ENCODE measurements at places on chromosomes 7 and 10.

DNA sequence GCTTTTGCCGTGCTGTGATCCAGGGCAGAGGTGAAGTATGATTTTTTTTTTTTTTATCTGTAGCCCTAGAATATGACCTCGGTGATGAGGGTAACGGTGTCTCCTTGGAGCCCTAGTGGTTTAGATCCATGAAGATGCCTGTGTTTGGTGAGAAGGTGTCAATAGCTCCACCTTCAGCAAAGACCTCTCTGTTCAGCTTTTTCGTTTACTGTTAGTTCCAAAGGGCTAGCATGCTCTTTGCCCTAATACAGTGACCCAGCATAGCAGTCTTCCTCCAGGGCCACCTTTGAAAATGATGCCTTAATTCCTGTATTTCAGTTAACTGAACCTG is 746 bp upstream of the MRPS16 start:
- DNase-seq = no peak

GRCh38 chr10:51860257-51860656 is 160.9 kb upstream of the CSTF2T start:
- DNase-seq = peak; percentile 11

- no peak for DNase-seq
Observed at GRCh38 chr7:138374119-138374693, 85.9 kb upstream of the TRIM24 start.

DNA sequence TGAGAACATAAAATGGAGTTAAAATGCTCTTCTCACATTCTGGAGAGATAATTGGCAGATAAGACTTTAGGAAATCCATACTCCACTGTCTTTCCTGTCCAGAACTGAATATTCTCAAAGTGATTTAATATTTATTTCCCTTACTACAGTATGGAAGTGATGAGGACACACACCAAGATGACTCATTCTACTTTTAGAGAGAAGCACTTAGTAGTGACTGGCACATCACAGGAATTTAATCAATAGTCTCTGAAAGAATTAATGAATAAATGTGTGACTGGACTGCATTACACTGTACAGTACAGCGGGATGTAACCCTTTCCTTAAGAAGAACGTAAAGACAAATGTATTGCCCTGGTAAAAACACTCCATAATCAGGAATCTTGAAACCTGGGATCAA is 116.7 kb downstream of the SEMA3E start:
- DNase-seq = no peak

DNA sequence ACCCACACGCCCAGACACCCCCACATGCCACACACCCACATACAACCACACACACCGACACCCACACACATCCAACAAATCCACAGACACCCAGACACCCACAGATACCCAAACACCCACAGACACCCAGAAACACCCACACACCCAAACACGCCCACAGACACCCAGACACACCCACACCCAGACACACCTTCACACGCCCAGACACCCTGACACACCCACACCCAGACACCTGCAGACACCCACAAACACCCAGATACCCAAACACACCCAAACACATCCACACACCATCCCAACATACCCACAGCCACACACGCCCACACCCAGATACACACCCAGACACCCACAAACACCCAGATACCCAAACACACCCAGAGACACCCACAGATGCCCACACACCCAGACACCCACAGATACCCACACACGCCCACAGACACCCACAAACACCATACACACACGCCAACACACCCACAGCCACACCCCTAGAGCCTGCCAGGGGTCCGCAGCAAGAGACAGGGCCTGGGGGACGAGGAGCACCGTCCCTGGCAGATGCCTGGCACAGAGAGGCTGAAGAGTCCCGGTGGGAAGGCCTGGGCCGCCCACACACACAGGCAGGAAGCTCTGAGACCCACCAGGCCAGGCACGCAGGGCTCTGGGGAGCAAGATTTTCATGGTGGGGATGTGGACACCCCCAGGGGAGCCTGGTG is 28.5 kb downstream of the CYP2W1 start:
- no peak for DNase-seq

DNA sequence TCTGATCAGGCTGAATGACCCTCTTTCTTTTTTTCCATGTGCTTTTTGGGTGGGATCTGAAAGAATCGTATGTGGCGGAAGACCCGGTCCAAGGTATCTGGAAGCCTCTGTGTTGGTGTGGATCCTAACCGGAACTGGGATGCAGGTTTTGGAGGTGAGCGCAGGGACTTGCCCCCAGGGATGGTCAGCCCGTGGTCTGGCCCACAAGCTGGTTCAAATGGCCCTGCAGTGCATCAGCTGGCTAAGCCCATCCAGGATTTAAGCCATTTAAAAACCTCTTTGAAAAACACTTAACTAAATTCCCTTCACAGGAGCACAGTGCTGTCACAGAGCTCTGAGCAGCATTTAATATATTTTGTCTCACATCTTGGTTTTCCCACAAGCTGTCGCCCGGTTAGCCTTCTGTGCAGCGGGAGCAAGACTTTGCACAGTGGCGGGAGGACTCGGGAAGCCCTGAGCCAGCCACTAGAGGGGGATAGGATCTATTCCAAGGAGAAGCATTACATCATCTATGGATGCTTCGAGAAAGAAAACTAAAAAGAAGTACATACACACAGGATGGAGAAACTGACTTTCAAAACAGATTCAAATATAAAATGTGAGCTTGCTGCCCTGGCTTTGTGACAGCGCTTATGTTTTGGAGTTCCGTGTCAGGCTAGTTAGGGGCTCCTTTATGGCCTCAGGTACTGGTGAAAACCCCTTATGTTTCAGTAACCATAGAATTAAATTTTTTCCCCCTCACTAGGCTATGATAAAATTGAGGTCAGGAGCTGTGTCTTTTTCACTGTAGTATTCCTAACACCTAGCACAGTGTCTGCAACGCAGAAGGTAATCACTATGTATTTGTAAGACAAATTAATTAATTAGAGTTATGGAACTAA is 11.3 kb downstream of the CPA2 start:
- DNase-seq = peak; percentile 23

DNA sequence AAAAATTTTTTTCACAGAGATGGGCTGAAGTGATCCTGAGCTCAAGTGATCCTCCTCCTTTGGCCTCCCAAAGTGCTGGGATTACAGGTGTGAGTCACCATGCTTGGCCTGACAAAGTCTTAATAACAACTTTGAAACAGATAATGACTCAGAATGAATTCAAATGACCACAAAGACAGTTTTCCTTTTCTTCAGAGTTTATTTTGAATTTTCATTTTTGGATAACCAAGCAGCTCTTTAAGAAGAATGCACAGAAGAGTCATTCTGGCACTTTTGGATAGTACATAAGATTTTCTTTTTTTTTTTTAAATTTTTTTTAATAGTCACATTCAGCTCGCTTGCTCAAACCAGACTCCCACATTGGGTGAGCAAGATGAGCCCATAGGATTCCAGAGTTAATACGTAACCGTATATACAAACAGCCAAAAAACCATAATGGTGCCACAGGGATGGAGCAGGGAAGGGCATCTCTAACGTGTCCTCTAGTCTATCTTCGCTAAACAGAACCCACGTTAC is 43.0 kb upstream of the NMT2 start:
- no peak for DNase-seq

- no peak for DNase-seq
Observed at GRCh38 chr7:26365901-26366275, 74.2 kb downstream of the SNX10 start.

DNA sequence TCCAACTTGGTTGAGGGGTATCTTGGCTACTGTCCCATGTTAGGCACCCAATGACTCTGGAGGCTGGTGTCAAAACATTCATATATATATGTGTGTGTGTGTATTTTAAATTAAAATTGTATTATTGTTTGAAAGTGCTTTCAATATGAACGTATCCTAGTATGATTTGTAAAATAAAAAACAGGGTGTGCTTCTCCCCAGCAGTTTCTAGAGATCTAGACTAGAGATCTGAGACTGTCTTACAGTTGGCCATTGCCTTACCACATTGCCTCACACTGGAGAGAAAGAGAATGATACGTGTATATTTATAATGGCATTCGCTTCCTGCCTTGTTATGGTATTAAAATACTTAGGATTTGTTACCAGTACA is 1.2 kb downstream of the BAG3 start:
- DNase-seq = no peak

GRCh38 chr7:133705596-133705995 is 421.5 kb upstream of the LRGUK start:
- no peak for DNase-seq

- DNase-seq = no peak
Observed at GRCh38 chr7:77393261-77393660, 22.9 kb downstream of the GSAP start.

- no peak for DNase-seq
Observed at GRCh38 chr7:31664890-31665289, 22.1 kb upstream of the PPP1R17 start.

DNA sequence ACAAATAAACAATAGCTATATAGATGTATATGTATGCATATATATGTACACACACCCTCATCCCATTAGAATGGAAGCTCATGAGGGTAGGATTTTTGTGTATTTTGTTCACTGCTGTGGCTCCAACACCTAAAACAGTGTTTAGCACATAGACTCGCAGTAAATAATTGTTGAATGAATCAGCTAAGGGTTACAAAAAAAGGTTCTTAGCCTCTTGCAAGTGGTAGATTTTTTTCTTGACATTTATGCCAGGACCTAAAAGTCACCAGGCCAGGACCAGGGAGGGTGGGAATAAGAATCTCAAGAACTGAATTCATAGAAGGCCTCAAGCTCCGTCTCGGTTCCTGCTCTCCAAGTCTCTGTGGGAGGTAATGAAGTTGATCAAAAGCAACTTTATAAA is 82.5 kb upstream of the CAPZA2 start:
- no peak for DNase-seq

- no peak for DNase-seq
Observed at GRCh38 chr7:42961170-42961569, 29.0 kb downstream of the MRPL32 start.

DNA sequence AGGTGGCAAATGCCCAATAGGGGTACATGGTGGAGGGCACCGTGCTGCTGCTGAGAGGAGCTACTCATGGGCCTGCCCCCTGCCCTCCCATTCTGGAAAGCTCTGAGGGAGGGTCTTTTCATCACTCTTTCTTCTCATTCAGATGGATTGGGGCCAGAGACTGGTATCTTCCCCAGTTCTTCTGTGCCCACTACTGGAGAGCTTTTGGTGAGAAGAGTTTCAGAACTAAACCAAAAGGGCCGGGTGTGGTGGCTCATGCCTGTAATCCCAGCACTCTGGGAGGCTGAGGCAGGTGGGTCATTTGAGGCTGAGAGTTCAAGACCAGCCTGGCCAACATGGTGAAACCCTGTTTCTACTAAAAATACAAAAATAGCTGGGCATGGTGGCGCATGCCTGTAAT is 12.5 kb downstream of the ADRA2A start:
- no peak for DNase-seq

- no peak for DNase-seq
Observed at GRCh38 chr7:46705386-46706255, 784.5 kb upstream of the IGFBP3 start.

DNA sequence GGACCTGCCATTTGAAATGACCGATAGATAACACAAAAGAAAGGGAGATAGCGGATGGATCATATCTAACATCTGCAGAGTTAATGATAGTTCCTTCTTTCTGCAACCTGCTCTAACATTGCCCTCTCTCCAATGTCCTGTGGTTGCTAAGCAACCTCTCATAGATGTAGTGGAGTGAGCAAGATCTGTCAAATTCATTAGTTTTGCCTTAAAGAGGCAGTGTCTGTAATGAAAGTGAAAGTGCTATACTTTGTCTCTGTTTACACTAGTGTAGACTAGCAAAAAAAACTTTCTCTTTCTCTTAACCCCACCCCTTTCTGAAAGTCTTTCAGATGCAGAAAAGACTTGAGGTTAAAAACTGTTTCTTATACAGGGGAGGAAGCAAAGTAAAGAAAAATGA is 1196.9 kb downstream of the SORCS3 start:
- no peak for DNase-seq

DNA sequence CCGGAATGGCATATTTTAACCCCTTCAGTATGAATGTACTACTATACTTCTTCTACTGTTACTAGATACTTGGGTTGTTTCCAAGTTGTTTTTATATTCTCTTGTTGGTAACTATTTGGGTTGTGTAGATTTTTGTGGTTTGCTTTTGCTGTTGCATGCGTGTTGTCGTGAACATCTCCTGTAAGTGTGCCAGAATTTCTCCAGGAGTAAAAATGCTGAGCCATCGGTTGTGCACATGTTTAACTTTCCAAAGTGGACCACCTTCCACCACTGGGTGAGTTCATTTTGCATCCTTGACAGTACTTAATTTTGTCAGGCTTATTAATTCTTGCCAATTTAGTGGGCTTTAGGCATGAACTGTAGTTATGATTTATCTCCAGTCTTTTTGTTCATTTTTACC is 47.9 kb downstream of the CSGALNACT2 start:
- DNase-seq = no peak

- DNase-seq = no peak
Observed at GRCh38 chr10:93599778-93600177, 1.3 kb downstream of the RBP4 start.

DNA sequence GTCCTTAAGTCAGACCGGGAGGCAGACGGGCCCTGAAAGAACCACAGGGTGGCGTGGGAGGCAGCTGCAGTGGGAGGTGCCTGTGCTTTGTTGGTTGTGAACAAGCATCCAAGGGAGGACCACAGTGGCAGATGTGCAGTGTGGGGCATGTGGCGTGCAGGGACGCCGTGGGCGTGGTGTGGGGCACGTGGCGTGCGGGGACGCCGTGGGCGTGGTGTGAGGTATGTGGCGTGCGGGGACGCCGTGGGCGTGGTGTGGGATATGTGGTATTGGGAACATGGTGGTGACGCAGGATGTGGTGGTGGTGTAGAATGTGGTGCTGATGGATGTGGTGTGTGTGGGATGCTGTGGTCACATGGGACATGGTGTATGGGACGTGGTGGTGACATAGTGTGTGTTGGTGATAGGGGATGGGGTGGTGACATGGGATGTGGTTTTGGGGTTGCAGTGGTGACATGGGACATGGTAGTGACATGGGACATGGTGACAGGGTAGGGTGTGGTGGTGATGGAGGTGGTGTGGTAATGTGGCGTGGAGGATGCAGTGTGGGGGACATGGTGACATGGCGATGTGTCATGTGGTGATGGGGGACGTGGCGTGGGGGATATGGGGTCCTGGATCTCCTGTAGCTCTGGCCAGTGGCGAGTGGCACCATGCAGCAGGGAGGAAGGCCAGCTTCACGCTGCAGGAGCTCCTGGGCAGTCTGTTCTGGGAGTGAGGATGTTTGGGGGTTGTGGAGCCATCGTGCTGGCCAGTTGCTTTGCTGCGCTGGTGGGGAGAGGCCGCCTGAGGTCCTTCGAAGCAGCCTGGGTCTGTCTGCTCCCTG is 78.8 kb downstream of the INPP5A start:
- no peak for DNase-seq

Measured in occipital lobe (tissue), 3 donors.